GM23248 (cell line): ENCODE measurements at places on chromosomes 4 and X. TPM values are rescaled to one million over a fixed set of nuclear protein-coding genes. Genes with fewer than 3 reads are reported as not detected.

Gene SPANXA1
- total RNA-seq, result not detected in 2 replicates

DNA sequence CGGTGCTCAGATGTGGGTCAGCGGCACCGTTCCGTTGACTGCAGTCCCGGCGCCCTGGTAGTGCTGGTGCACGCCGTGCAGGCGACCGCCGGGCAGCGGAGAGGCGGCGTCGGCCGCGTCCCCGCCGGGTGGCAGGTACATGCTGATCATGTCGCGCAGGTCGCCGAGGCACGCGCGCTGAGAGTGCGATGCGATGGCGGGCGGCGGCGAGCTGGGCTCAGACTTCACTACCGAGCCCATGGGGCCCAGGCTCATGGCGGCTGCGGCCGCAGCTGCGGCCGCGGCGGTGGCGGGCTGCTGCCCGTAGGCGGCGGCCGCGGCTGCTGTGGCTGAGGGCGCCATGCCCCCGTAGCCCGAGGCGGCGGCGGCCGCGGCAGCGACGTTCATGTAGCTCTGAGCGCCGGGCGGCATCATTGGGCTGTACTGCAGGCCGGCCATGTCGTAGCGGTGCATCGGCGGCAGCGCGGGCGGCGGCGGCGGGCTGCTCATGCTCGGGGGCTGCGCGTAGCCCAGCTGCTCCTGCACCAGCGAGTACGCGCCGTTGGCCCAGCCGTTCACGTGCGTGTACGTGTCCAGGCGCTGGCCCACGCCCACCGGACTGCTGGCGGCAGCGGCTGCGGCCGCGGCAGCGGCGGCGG is 1.0 kb downstream of the SOX3 start:
- H3K4me1 ChIP-seq, result no peaks in the 10 kb centered on the region
- peaks cover 51% of the 10 kb centered on the region for H3K27me3 ChIP-seq
- H3K36me3 ChIP-seq, result no peaks in the 10 kb centered on the region
- peak; percentile 48 for DNase-seq

- no peak overlapping the region for H3K4me3 ChIP-seq
- no peaks in the 10 kb centered on the region for H3K36me3 ChIP-seq
- no peaks in the 10 kb centered on the region for H3K4me1 ChIP-seq
- H3K27me3 ChIP-seq, result no peaks in the 10 kb centered on the region
Observed at GRCh38 chrX:69021141-69021960, 143.9 kb downstream of the PJA1 start.

DNA sequence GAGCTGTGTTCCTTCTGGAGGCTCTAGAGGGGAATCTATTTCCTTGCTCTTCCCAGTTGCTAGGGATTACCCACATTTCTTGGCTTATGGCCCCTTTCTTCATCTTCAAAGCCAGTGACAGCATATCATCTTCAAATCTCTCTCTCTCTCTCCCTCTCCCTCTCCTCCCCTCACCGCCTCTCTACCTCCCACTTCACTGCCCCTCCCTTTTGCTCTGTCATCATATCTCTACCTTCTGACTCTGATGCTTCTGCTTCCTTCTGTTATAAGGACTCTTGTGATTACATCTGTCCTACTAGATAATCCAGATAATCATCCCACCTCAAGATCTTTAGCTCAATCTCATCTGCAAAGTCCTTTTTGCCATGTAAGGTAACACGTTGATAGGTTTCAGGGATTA is 93.1 kb upstream of the TEX13D start:
- no peak overlapping the region for H3K4me3 ChIP-seq
- no peaks in the 10 kb centered on the region for H3K36me3 ChIP-seq
- peaks cover 19% of the 10 kb centered on the region for H3K4me1 ChIP-seq
- DNase-seq, result no peak
- H3K27me3 ChIP-seq, result no peaks in the 10 kb centered on the region

GRCh38 chr4:185395238-185395955 is at the start of gene LRP2BP:
TSS of gene LRP2BP (minus strand) at chr4:185395924. CDS start at chr4:185378186, 17,738 bp downstream.
- peaks cover 27% of the 10 kb centered on the region for H3K4me1 ChIP-seq
- peak; percentile 36 for DNase-seq
- H3K36me3 ChIP-seq, result peaks cover 13% of the 10 kb centered on the region; the same call in 1 of the 2 replicates
- peak within 1 kb of the TSS; percentile 81 for H3K27ac ChIP-seq
- H3K27me3 ChIP-seq, result no peaks in the 10 kb centered on the region

DNA sequence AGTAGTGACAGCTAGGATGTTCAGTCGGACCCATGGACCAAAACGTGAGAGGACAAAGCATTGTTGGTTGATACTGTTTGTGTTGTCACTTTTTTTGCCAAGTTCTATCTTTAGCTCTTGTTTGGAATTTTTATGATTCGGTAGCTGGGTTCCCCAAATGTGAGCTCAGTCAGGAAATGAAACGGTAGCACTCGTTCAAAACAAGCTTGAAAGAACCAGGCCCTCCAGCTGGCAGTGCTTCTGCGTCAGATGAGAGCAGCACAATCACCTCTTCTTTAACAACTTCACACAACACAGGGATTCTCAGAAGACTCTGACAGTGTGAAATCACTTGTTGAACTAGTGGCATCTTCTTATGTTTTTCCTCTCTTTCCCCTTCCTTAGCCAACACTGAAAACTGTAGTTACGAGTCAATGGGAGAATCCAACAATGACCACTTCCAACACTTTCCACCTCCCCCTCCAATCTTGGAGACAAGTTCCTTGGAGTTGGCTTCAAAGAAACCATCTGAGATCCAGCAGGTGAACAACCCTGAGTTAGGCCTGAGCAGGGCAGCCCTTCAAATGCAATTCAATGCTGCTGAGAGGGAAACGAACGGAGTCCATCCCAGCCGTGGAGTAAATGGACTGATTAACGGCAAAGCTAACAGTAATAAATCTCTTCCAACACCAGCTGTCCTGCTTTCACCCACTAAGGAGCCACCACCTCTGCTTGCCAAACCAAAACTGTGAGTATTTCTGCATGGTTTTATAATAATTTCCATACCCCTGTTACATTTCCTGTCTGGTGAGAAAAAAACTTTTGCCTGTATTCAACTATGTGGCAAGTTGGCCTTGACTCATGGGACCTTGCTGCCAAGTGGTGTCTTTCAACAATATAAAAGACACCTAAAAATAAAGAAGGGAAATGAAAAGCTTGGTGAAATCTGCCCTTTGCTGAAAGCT is 214.6 kb downstream of the PALLD start:
- DNase-seq, result peak; percentile 91
- no peak overlapping the region for H3K4me3 ChIP-seq
- no peaks in the 10 kb centered on the region for H3K27me3 ChIP-seq
- no peaks in the 10 kb centered on the region for H3K36me3 ChIP-seq

DNA sequence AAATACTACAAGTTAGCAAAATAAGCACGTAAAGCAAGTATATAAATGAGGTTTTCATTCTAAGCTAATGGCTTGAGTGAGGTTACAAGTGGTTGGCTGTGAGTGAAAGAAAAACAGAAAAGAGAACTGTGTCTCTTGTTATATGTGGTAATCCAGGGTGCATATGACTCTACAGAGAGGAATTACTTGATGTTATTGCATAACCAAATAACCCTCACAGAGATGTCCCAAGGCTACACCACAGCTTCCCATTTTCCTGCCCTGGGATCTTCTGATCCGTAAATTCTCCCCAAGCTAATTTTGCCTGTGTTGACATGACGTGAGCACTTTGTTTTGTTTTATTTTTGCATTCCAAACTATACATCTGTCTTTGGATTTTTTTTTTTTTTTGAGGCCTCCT is 470.0 kb upstream of the INTU start:
- peak; percentile 80 for DNase-seq
- peak overlapping the region; percentile 49 for H3K27ac ChIP-seq
- peaks cover 16% of the 10 kb centered on the region for H3K4me1 ChIP-seq

- no peaks in the 10 kb centered on the region for H3K36me3 ChIP-seq
- no peaks in the 10 kb centered on the region for H3K27me3 ChIP-seq
- no peaks in the 10 kb centered on the region for H3K4me1 ChIP-seq
- H3K4me3 ChIP-seq, result no peak overlapping the region
- H3K27ac ChIP-seq, result no peak overlapping the region
Observed at GRCh38 chr4:79935274-79935673, 137.8 kb downstream of the ANTXR2 start.
